Stimulated activated CD4-positive, alpha-beta T cell treated with anti-CD3 and anti-CD28 coated beads, TNF-alpha, amount 100 ng/mL, for 48 hours (primary cell): ENCODE measurements at places on chromosomes 2 and 18.

- DNase-seq, result no peak
These were observed 208.9 kb downstream of the SPP2 start for GRCh38 chr2:234259440-234259839.

DNA sequence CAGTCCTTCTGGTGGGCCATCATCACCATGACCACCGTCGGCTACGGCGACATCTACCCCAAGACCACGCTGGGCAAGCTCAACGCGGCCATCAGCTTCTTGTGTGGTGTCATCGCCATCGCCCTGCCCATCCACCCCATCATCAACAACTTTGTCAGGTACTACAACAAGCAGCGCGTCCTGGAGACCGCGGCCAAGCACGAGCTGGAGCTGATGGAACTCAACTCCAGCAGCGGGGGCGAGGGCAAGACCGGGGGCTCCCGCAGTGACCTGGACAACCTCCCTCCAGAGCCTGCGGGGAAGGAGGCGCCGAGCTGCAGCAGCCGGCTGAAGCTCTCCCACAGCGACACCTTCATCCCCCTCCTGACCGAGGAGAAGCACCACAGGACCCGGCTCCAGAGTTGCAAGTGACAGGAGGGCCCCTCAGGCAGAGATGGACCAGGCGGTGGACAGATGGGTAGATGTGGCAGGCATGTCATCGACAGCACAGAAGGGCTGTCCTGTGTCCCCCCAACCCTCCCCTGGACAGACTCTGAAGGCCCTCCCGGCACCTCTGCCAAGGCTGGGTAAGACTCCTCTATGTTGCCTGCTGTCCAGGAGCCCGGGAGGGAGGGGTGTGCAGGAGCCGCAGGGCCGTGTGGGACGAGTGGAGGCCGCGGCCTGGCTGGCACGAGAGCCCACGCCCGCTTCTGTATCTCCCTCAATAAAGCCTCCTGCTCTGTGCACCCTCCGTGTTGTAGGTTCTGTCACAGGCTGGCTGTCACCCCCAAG lies 2.0 kb downstream of the KCNF1 start:
- no peak for DNase-seq

- no peak for DNase-seq
These were observed 783.1 kb upstream of the LRRTM1 start for GRCh38 chr2:81087646-81088045.

GRCh38 chr2:233756429-233757081 lies 3.5 kb upstream of the UGT1A1 start:
- no peak for DNase-seq

DNA sequence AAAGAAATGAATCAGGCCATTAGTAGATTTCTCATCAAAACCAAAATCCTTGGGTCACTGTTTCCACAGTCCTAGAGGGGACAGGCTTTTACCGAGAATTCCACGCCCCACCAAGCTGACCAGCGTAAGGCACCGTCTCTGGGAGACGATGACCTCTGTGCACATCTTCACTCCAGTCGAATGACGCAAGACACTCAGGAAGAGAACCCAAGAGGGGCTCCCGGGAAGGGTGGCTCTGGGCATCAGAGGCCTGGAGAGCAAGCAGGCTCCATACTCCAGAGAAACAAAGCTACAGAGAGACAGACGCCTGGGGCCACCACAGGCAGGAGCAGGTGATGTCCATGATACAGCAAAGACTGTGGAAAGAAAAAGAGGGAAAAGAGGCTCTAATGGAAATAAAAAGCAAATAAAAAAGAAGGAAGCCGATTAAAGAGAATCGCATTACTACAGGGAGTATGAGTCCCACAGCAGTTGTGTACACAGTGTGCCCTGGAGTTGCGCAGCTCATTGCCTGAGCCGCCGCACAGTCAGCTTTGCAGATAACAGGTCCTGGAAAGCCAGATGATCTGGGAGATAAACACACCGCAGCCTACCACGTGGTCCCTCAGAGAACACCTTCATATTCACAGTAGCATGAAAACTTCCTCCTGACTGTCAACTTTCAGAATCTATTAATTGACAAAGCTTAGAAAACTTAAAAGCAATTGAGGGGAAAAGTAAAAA lies 572.7 kb upstream of the SALL3 start:
- DNase-seq, result no peak

DNA sequence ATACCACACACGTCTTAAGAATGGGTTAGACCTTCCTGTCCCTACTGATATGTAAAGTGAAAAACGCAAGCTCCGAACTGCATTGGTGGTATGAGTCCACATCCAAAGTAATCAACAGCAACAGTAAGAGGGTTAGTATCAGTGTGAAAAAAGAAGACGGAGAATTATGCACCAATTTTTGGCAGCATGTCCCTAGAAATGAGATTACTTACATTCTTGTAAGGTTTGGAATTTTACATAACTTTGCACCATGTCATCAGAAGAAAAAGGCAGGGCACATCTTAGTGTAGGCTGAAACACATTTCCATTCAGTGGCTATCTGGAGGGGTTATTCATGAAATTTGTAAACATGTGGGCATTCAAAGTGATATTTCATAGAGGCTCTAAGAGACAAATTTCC lies 88.2 kb downstream of the LONRF2 start:
- no peak for DNase-seq

- DNase-seq, result peak; percentile 43
These were observed 13.0 kb upstream of the FAHD2A start for GRCh38 chr2:95389245-95390119.

DNA sequence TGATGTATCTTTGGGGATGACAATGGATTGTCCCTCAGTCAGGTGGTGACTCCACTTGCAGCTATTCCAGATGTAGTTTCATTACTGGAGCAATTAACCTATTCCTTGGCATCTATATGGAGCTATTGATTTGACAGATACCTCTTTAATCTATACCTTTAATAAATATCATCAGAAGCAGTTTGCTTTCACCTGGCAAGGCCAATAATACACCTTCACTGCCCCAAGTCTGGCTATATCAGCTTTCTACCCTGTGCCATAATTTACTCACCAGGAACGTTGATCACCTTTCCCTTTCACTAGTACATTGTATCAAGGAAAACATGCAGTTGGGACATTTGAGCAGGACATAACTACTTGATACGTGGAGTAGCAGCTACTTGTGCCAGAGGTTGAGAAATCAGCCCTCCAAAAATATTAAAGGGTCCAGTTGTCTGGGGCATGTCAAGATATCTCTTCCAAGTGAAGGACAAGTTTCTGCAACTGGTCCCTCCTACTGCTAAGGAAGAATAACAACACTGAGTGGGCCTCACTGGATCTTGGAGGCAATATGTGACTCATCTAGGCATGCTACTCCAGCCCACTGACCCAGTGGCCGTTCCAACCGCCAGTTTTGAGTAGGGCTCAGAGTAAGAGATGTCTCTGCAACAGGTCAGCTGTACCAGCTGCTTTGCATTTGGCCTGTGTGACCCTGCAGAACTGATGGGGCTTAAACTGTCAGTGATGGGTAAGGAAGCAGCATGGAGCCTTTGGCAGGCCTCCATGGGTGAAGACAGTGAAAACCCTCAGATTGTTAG lies 67.0 kb downstream of the PSMG2 start:
- DNase-seq, result no peak

- no peak for DNase-seq
These were observed 49.3 kb upstream of the RAB6D start for GRCh38 chr2:131413148-131413747.

DNA sequence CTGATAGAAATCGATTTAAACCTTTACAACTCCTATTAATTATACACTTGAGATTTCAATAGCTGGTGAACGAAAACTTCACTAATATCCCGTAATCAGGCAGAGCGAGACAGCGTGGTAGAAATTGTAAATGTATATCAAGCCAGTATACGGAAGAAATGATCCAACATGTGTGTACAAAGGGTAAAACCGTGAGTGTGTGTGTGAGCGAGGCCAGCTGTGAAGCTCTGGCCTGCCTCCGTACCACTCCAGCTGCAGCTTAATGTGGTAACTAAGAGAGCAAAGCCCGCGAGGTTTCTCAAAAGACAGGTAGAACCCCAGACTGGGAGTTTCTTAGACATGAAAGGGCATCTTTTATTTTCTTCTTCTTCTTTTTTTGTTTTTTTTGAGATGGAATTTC lies 52.3 kb upstream of the ZNF516 start:
- DNase-seq, result no peak

DNA sequence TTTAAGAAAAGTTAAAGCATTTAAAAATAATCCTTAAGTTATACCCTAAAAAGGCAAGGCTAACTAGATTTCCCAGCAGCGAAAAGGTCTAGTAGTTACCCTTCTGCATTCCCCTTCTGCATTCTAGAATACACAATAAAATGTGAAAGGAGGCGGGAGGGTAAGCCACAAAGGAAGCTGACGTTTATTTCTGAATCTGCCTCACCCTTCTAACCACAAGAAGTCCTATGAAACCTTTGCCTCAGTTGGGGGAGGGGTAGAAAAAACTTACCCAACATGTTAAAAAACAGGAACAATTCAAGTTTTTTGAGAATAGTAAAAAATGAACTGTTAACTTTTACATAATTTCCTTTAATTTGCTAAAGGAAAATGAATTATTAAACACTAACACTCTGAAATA lies 11.3 kb downstream of the STK17B start:
- no peak for DNase-seq

GRCh38 chr18:63454497-63454896 lies 22.3 kb upstream of the SERPINB5 start:
- DNase-seq, result no peak

DNA sequence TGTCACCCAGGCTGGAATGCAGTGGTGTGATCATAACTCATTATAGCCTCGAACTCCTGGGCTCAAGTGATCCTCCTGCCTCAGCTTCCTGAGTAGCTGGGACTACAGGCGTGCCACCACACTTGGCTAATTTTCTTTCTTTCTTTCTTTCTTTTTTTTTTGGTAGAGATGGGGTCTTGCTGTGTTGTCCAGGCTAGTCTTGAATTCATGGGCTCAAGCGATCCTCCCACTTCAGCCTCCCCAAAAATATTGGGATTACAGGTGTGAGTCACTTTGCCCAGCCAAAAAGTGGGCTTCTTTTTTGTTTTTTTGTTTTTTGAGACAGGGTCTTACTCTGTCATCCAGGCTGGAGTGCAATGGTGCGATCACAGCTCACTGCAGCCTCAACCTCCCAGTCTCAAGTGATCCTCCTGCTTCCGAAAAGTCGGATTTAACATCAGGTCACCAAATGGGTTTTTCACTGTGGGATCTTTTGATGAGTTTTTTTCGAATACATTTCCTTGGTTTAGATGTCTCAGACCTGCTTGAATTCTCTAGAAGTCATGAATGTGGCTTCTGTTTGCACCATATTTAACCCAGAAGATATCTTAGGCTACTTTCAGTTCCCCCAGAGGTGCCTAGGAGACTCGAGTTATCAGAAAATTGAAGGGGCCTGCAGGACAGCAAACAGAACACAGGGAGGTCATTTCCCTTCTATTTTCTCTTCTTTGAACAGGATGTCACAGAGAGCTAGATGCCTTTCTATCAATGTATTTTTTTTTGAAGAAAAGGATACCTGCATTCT lies 8.9 kb downstream of the RAB31 start:
- no peak for DNase-seq

DNA sequence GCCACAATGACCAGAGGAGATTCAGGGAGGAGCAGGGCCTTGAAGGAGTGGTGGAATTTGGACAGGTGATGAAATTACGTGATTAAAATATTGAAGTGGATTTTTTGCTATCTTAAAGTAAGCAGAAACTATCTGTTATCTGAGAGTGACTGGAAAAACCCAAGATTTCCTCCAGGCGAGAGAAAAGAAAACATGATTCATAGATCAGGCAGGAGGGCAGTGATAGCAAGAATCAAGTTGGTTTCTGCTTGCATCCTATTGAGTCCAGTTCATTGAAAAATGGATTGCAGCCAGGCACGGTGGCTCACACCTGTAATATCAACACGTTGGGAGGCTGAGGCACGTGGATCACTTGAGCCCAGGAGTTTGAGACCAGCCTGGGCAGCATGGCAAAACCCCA lies 127.8 kb downstream of the NXPH2 start:
- no peak for DNase-seq

DNA sequence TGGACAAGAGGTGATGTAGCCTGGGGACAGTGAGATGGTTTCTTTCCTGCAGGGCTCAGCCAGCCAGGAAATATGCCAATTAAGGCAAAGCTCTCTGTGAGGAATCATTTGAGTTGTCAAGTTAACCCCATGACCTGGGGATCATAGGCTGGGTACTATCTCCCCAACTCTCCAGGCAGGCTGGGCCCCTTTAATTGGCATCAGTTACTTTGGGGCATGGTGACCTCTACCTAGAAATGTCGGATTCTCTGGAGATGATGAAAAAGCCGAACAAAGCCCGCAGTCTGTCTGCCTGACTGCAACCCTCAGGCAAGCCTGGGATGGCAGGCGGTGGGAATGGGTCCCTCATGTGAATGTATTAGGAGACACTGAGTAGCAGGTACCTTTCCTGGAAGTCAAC lies 193.5 kb upstream of the SMAD2 start:
- no peak for DNase-seq

DNA sequence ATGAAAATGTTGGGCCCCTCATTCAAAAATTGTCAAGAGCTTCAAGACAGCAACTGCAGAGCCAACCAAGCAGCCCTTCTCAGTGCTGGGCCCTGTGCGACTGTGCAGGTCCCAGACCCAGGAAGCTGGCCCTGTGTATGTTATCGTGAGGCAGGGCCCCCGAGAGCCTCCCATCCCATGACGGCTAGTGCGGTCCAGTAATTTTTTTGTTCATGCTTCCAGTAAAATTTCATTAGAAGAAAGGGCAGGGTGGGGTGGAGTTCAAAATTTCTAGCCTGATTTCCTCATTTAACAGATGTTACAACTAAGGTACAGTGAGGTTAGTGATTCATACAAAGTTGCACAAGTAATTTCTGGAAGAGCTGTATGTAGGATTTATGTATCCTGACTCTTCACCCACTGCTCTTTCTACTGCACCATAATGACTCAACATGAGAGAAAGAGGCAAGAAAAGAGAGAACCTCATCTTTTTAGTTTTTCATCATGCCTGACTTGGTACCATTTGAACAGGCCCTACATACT lies 105.5 kb downstream of the ZEB2 start:
- DNase-seq, result no peak

- DNase-seq, result no peak
These were observed 1.2 kb upstream of the GPR39 start for GRCh38 chr2:132415256-132415914.

DNA sequence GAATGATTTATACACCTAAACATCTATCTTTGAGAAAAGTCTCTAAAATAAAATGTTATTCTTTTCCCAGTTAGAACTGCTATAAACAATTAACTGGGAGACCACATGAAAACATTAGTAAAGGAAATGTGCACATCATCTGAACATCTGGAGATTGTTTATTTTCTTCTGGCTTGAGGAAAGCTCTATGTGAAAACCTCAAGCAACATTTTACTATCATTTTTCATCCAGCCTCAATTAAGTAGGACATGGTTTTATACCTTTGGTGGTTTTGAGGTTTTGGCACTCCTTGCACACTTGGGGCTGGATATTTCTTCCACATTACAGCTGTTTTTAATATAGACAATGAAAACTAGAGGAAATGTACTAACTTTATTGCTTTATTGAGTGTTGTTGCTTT lies 609.5 kb upstream of the SLC8A1 start:
- no peak for DNase-seq

DNA sequence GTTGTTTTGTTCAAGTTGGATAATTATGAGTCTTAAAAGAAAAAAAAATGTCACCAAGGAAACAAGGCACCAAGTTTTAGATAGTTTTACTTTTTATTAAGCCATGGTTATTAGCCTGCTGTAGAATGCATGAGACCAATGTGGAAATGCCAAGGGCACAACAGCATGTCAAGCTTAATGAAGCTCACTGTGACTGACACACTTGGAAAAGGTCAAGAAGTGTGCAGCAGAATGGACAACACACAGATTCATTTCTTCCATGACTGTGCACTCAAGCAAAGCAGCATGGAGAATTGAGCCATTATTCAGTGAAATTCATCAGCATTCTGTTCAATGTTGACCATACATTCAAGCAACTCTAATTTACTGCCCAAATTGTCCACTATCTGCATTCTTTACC lies 23.6 kb downstream of the SPHKAP start:
- no peak for DNase-seq

- no peak for DNase-seq
These were observed 2.8 kb upstream of the PUM2 start for GRCh38 chr2:20353241-20353992.
